ENCODE measurements at places on chromosomes 4 and X.

- no peak for DNase-seq
These were observed 542.4 kb upstream of the DIPK2B start for GRCh38 chrX:45743081-45743533.

GRCh38 chrX:23483396-23483795, 148.7 kb downstream of the PTCHD1 start:
- no peak for DNase-seq

- peak; percentile 29 for DNase-seq
These were observed 605.9 kb upstream of the DIPK2B start for GRCh38 chrX:45806410-45807121.

DNA sequence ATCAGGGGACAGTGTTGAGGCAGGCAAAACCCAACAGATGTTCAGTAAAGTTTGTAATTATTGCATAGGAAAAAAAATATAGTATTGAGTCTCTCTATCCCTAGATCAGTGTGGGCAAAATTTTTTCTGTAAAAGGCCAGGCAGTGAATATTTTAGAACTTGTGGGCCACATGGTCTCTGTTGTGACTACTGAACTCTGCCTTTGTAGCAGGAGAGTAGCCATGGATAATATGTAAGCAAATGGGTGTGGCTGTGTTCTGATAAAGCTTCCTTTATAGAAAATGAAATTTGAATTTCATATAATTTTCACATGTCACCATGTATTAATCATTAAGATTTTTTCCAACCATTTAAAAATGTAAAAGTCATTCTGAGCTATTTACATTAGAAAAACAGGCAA, 193.1 kb downstream of the MID1 start:
- no peak for DNase-seq

DNA sequence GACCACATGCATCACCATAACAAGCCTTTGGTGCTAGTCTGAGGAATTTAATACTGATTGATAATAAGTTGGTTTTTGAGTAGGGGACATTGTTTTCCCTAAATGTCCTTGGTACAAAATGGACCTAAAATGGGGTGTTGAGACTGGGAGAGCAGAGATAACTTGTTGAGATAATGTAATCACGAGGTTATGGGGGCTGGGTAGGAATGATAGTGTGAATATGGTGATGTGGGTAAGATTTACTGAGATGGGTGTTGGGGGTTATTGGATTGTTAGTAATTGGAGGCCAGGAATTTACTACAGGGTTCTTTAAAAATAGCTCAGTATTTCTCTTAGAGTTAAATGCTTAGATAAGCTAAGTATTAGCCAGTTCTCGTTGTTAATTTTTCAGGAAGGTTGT, 3.9 kb downstream of the BMP2K start:
- no peak for DNase-seq

GRCh38 chr4:182207830-182208396, 35.3 kb upstream of the TENM3 start:
- no peak for DNase-seq

- DNase-seq: no peak
These were observed 40.3 kb downstream of the LRBA start for GRCh38 chr4:150974750-150975149.

GRCh38 chr4:33551244-33551643, 2693.1 kb downstream of the ARAP2 start:
- no peak for DNase-seq

DNA sequence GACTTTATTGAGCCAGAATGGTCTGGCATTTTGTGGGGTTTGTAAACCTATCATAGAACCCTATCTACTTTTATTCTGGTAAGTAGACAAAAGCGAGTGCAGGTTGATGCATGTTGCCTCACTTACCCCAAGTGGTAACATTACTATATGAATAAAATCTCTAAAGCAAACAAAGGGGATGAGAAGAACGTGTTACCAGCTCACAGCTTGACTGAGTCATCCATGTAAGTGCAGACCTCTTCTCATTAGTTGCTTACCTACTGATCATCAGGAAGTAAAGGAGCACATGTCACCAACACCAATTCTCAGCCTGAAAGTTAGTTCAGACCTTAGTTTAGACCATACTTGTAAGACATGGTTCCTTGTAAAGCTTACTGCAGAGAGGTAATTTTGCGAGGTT, 1328.3 kb downstream of the C4orf33 start:
- DNase-seq: no peak

DNA sequence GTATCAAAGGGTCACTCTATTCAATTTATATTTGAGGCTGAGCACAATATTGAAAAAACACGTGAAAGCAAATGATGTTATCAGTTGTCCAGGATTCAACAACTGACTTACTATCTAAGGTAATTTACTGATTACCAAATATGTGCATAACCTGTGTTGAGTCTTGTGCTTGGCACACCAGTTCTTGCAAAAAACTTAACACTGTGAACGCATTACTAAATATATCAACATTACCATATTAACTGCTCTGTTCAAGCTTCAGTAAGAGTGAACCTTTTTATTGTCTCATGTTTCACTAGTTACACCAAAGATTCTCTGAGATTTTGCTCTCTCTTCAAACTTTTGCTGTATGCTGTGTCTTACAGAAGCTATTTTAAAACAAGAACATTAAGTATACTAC, 38.4 kb downstream of the PPARGC1A start:
- no peak for DNase-seq

- no peak for DNase-seq
These were observed 60.7 kb downstream of the IL15 start for GRCh38 chr4:141697116-141697515.

- DNase-seq: no peak
These were observed 211.6 kb downstream of the RCHY1 start for GRCh38 chr4:75302648-75303047.

DNA sequence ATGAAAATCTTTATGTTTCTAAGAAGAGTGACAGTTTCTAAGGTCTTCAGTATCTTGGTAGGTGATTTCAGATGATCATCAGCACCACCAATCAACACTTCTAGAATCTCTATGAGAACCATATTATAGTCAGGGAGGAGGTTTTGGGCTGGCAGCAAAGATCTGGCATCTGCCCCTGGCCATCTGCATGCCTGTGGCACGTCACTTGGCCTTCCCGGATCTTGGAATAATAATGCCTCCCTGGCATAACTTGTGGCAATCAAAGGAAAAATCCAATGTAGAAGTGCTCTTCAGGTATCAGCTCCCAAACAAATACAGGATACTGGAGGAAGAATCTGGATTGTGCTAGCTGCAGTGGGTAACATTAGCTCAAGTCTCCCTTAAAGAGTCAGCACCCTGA, 57.3 kb downstream of the RASL11B start:
- no peak for DNase-seq

DNA sequence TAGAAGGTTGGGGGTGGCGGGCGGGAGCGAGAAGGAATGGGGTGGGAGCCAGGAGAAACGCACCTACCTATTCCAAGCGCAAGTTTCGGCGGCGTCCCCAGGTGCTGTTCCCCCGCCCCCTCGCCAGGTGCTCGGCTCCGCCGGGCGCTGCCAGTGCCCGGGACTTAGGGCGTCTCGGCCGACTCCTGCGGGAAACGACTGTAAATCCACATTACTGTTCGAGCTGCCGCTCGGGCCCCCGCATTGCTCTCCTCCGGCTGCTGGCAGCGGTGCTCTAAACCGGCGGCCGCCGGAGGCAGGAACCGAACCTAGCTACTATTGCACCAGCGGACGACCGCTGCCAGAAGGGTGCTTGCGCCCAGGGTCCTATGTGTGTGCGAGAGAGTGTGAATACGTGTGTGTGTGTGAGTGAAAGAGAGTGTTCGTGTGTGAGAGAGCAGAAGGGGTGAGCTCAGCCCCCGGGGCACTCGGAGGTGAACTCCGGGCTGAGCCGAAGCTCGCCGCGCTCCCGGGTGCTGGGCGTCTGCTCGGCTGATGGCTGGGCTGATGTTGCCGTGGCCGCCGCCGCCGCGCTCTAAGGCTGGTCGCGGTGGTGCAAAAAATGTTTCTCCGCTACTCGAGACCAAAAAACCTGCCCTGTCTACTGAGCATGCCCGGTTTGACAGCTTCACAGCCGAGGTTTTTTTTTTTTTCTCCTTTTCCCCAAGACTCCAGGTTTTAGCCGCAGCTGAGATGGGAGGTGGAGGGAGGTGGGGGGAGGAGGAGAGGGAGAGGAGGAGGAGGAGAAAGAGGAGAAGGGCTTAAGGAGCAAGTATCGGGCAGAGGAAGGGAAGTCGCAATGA, 115.7 kb upstream of the TEX13C start:
- DNase-seq: no peak

GRCh38 chrX:37813570-37813969, 33.7 kb downstream of the CYBB start:
- DNase-seq: no peak

GRCh38 chr4:39975488-39976089, 2.1 kb downstream of the PDS5A start:
- no peak for DNase-seq

DNA sequence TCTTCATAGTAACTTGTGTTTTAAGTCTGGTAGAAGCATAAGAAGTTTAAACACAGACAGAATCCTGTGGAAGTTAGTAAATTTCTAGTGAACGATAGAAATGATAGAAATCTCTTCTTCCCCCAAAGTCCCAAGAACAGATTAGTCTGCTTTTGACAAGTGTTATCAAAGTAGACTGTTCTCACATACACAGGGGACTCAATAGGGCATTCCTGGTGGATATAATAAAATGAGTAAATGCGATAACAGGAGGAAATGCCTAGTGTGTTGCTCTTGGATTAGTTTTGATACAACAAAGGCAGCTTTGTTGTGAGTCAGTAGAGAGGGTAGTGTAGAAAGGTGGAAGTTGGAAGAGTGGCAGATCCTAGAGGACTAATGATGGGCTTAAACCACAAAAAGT, 43.5 kb downstream of the CLCN3 start:
- no peak for DNase-seq

- no peak for DNase-seq
These were observed 508.7 kb upstream of the DIPK2B start for GRCh38 chrX:45709381-45709780.

GRCh38 chr4:102869569-102870197, 891 bp downstream of the CISD2 start:
- DNase-seq: peak; percentile 10

GRCh38 chr4:8868321-8869001, 3.2 kb downstream of the HMX1 start:
- DNase-seq: no peak

GRCh38 chr4:116588783-116589182, 496.6 kb downstream of the TRAM1L1 start:
- DNase-seq: no peak

GRCh38 chr4:173288296-173288695, 45.9 kb downstream of the HMGB2 start:
- peak; percentile 68 for DNase-seq

DNA sequence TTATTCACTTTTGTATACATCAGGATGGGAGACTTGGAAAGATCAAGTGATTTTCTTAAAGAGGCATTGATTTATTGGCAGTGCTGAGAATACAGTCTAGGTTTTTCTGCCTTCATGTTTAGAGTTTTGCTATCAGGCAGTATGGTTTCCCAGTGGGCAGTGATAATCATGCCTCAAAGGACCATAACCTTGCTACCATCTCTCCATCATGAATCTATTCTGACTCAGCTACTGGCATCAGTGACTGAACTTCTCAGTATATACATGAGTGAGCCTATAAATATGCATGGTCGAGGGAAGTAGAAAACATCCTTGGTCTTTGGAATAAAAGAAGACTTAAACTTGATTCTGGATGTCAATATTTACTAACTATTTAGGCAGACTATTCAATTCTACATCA, 562.0 kb upstream of the AADAT start:
- no peak for DNase-seq

- no peak for DNase-seq
These were observed 139.3 kb downstream of the GPR143 start for GRCh38 chrX:9626379-9626778.

DNA sequence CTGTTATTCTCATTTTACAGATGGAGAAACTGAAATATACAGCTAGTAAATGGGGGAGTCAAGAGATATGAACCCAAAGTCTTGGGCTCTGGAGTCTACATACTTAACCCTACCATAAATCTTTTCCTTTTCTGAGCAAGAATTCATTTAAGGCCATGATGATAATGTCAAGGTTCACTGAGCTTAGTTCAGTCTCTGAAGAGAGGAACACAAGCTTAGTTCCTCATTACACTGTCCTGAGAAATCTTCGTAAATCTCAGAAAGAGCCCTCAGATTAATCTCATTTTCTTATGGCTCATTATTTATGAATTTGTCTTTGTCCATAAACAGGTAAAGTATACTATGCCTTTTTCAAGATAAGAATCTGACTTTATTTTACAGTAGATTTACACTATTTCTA, 104.2 kb downstream of the SATL1 start:
- DNase-seq: no peak

- no peak for DNase-seq
These were observed 197.6 kb upstream of the KLF3 start for GRCh38 chr4:38466401-38466800.

- DNase-seq: no peak
These were observed 243.1 kb upstream of the GPC4 start for GRCh38 chrX:133658293-133658911.

DNA sequence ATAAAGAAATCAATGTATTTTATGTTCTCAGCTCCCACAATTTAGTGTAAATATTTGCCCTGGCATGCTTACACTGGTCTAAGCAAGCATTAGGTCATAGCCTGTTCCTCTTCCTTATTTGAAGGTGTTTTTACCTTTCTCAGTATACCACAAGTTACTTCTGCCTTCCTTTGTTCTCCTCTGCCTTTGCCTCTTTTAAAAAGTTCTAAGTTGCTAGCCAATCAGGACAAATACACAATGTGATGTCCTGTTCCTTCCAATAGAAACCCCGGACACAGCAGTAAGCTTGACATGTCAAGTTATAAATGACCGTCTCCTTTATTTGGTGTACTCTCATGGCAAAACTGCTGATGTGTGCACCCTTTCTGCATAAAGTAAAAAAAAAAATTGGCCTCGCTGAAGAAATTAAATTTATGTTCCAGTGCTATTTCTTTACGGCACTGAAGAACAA, 49.4 kb downstream of the UGT2B10 start:
- no peak for DNase-seq

GRCh38 chrX:153885208-153885787, 675 bp downstream of the L1CAM start:
- DNase-seq: no peak

DNA sequence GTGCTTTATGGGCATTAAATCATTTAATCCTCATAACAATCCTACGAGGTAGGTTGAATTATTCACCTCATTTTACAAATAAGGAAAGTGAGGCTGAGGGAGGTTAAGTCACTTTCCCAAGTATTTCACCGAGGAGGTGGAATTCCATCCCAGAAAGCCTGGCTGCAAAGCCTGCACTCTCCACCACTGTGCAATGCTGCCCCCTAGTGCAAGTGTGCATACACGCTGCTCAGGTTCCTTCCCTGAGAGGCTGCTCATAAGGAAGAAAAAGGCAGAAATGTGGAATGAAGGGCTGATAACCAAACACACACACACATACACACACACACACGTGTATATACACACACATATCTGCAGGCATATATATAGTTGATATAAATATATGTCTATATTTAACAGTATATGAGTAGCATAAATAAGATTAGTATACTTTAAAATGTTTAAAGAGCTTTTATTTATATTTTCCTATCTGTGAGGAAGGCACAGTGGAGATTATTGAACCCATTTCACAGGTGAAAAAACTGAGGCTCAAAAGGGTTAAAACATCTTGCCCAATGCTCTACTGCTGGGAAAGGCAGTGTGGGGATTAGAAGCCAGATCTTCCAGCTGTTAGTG, 714.5 kb upstream of the TENM3 start:
- no peak for DNase-seq
